ENCODE measurements at places on chromosomes 6 and 20. TPM values are rescaled to one million over a fixed set of nuclear protein-coding genes. Genes with fewer than 3 reads are reported as not detected.
A peak's percentile ranks its signal among the peaks of the same experiment; 100 is the strongest.

Gene TGM3
- total RNA-seq, result 2.6 TPM

Gene PRICKLE4
- 1.9 TPM for total RNA-seq

Gene CLPSL2
- not detected for total RNA-seq

Gene OR2H1
- total RNA-seq, result 16.9 TPM

Gene FERMT1
- 2.5 TPM for total RNA-seq

Gene SLPI
- total RNA-seq, result 6.9 TPM

Gene RIPOR3
- 22.1 TPM for total RNA-seq

Gene ISM1
- total RNA-seq, result 0.50 TPM

Gene C20orf202
- total RNA-seq, result 1.7 TPM

Gene PHF1
- total RNA-seq, result 184 TPM

DNA sequence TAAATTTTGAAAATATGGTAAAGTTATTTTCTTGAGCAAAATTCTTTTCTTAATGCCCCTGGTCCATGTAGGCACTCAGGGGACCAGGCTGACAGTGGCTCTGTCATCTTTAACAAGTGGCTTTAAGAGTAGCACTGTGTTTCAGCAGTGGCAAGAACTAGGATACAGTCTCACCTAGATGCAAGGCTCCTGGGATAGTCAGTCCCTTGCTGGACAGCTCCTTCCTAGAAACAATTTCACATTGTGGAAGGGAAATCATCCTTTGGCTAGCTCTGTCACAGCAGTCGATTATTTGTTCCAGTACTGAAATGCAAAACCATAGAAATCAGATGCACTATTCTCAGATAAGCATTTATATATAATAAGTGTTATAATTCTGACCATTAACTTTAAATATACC is 175.4 kb upstream of the KCNQ5 start:
- no peak overlapping the region for H3K27ac ChIP-seq
- no peaks in the 10 kb centered on the region for H3K4me1 ChIP-seq
- no peaks in the 10 kb centered on the region for H3K27me3 ChIP-seq
- H3K4me3 ChIP-seq, result no peak overlapping the region
- DNase-seq, result no peak

- no peaks in the 10 kb centered on the region for H3K36me3 ChIP-seq
- H3K27me3 ChIP-seq, result no peaks in the 10 kb centered on the region
- H3K4me1 ChIP-seq, result peaks cover 3% of the 10 kb centered on the region
Observed at GRCh38 chr20:2865630-2866029, 7.7 kb upstream of the PTPRA start.

DNA sequence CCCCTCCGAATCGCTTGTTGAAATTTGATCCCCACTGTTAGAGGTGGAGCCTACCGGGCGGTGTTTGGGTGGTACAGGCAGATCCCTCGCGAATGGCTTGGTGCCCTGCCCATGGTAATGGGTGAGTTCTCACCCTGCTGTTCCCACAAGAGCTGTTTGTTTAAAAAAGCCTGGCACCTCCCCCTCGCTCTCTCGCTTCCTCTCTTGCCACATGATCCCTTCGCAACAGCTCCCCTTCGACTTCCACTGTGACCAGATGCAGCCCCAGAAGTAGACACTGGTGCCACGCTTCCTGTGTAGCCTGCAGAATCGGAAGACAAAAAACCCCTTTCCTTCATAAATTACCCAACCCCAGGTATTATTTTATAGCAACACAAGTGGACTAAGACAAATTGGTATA is 292.2 kb upstream of the QKI start:
- H3K27ac ChIP-seq, result no peak overlapping the region
- H3K4me3 ChIP-seq, result no peak overlapping the region

DNA sequence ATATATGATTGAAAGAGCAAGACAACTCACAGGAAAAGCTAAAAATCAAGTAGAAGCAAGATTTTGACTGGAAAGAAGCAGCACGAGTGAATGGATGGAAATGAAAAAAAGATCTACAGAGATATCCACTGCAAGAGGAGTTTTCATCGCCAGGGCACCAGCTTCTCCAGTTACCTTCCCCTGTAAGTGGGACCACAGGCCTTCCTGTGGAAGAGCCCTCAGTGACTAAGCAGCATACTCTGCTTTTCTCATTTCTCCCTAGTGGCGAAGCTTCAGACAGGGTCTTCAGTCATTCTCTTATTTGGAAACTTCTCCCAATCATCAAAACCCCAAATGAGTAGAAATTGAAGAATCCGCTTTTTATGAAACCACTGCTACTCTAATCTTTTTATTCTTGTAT is 40.5 kb downstream of the ADGRB3 start:
- no peak overlapping the region for H3K27ac ChIP-seq
- no peak for DNase-seq
- H3K4me1 ChIP-seq, result no peaks in the 10 kb centered on the region
- no peaks in the 10 kb centered on the region for H3K27me3 ChIP-seq
- H3K36me3 ChIP-seq, result no peaks in the 10 kb centered on the region

- H3K36me3 ChIP-seq, result no peaks in the 10 kb centered on the region
- H3K4me1 ChIP-seq, result no peaks in the 10 kb centered on the region
- DNase-seq, result no peak
- no peak overlapping the region for H3K27ac ChIP-seq
- no peak overlapping the region for H3K4me3 ChIP-seq
Observed at GRCh38 chr6:72084992-72085569, 198.7 kb downstream of the RIMS1 start.

GRCh38 chr6:28618898-28619555 is 93.3 kb downstream of the GPX5 start:
- H3K36me3 ChIP-seq, result no peaks in the 10 kb centered on the region
- peaks cover 3% of the 10 kb centered on the region for H3K4me1 ChIP-seq
- no peaks in the 10 kb centered on the region for H3K27me3 ChIP-seq
- DNase-seq, result no peak

- no peaks in the 10 kb centered on the region for H3K27me3 ChIP-seq
- no peak overlapping the region for H3K4me3 ChIP-seq
- no peaks in the 10 kb centered on the region for H3K4me1 ChIP-seq
- H3K36me3 ChIP-seq, result no peaks in the 10 kb centered on the region
- H3K27ac ChIP-seq, result no peak overlapping the region
Observed at GRCh38 chr6:20411953-20412681, 10.4 kb downstream of the E2F3 start.

GRCh38 chr6:106133040-106133439 is 46.9 kb downstream of the PRDM1 start:
- no peaks in the 10 kb centered on the region for H3K4me1 ChIP-seq
- H3K27ac ChIP-seq, result no peak overlapping the region
- H3K36me3 ChIP-seq, result no peaks in the 10 kb centered on the region

DNA sequence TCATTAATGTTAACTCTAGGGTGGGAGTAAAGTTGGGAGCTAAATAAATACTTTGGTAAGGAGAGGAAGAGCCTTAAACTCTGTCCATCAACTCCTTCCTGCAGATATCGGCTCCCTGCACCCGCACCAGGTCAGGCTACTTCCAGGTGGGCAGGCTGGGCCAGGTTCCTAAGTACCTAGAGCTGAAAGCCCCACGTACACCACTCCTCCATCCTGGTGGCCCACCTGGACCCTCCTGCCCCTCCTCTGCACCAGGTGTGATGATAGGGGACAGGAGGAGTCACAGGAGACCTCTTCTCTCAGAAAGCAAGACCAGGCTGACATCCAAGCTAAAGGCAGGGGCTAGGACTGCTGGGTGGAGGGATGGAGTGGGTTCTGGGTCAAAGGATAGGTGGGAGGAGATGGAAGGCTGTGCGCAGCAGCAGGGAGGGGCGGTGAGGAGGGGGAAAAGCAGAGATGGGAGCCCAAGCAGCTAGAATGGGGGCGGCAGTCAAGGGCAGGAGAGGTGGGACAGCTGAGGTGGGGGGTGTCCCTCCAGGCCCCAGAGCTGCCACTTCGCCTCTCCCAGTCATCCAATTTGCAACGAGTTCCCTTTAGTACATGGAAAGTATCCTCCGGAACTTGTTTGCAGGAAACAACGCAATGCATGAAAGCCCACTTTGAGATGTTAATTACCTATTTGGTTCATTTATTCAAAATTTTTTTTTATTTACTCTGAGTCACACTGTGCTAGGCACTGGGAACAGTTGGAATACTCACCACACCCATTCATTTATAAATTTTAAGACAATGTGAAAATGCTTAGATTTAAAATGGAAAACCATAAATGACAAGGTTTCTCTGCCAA is 15.2 kb upstream of the TOX2 start:
- no peaks in the 10 kb centered on the region for H3K36me3 ChIP-seq
- H3K4me1 ChIP-seq, result peaks cover 11% of the 10 kb centered on the region
- H3K27me3 ChIP-seq, result no peaks in the 10 kb centered on the region
- peak overlapping the region; percentile 34 for H3K27ac ChIP-seq
- no peak overlapping the region for H3K4me3 ChIP-seq

GRCh38 chr20:53884859-53885541 is 185.4 kb downstream of the BCAS1 start:
- H3K27me3 ChIP-seq, result no peaks in the 10 kb centered on the region
- H3K4me3 ChIP-seq, result no peak overlapping the region
- no peaks in the 10 kb centered on the region for H3K4me1 ChIP-seq
- DNase-seq, result no peak

GRCh38 chr6:118100717-118101116 is 193.7 kb downstream of the SLC35F1 start:
- DNase-seq, result no peak
- H3K27ac ChIP-seq, result no peak overlapping the region
- H3K4me1 ChIP-seq, result no peaks in the 10 kb centered on the region

DNA sequence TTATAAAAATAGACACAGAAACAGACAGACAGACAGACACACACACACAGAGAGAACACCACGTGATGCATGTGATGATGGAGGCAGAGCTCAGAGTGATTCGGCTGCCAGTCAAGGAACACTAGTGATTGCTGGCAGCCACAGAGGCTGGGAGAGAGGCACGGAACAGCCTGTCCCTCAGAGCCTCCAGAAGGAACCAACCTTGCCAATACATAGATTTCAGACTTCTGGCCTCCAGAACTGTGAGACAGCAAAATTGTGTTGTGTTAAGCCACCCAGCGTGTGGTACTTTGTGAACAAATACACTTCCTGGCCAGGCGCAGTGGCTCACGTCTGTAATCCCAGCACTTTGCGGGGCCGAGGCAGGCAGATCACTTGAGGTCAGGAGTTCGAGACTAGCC is 9.5 kb upstream of the PARD6B start:
- H3K27me3 ChIP-seq, result no peaks in the 10 kb centered on the region
- peak overlapping the region; percentile 87 for H3K27ac ChIP-seq
- DNase-seq, result peak; percentile 91
- peaks cover 42% of the 10 kb centered on the region for H3K4me1 ChIP-seq

DNA sequence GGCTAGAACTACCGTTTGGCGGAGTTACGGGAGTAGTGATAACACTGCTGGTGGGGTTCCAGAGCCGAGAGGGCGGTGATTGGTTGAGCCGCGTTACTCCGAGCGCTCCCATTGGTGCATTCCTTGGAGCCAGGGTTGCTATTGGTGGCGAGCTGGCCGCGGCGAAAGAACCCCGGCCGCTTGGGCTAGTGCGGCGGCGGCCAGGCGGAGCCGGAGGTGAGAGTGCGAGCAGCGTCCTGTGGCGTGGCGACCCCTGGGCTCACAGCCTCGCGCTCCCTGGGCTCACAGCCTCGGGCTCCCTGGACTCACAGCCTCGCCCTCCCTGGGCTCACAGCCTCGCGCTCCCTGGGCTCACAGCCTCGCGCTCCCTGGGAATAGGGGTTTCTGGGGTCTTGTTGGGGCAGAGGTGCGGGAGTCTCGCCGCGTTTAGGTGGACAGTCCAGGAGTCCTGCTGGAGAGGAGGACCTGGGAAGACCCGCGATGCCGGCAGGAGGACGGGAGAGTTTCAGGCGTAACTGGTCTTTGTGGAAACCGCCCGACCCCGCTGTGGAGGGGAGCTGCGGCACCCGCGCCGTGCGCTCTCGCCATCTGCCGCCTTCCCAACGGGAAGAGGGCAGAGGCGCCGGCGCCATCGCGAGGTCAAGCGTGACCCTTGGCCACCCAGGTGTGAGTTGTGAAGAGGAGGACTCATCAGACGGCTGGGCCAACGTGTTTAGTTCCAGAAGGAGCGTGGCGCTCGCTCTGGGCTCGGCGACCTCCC is 12.2 kb downstream of the PRDM13 start:
- no peak overlapping the region for H3K27ac ChIP-seq
- H3K36me3 ChIP-seq, result no peaks in the 10 kb centered on the region
- peak; percentile 76 for DNase-seq
- H3K4me1 ChIP-seq, result no peaks in the 10 kb centered on the region

- no peak overlapping the region for H3K27ac ChIP-seq
- H3K4me1 ChIP-seq, result no peaks in the 10 kb centered on the region
- H3K4me3 ChIP-seq, result no peak overlapping the region
- no peaks in the 10 kb centered on the region for H3K36me3 ChIP-seq
Observed at GRCh38 chr6:43740321-43740960, 29.6 kb upstream of the VEGFA start.

DNA sequence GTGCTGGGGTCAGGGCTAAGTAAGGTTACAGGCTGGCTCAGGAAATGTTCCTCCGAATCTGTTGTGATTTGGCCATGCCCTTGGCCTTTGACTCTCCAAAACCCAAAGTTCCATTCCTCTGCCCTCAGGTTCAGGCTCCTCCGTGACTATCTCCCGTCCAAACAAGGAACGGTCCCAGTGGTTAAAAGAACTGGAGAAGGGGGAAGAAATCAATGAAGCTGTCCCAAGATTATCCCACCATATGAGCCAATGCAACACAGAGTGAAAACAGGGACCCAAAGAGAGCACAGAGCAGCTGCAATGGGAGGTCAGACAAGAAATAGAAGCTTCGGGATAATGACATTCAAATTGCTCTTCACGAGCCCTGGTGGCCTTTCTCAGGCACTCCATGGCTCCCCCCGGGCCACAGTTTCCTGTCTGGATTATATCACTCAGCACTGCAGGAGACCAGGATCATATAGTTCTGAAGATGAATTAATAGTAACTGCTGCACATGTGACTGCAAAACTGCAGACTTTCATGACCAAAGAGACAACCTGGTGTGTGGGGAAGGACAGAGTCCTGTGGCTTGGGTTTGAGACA is 211.3 kb downstream of the ZNF217 start:
- H3K4me1 ChIP-seq, result no peaks in the 10 kb centered on the region
- no peak for DNase-seq
- H3K27ac ChIP-seq, result no peak overlapping the region
- H3K27me3 ChIP-seq, result no peaks in the 10 kb centered on the region
- H3K36me3 ChIP-seq, result no peaks in the 10 kb centered on the region

DNA sequence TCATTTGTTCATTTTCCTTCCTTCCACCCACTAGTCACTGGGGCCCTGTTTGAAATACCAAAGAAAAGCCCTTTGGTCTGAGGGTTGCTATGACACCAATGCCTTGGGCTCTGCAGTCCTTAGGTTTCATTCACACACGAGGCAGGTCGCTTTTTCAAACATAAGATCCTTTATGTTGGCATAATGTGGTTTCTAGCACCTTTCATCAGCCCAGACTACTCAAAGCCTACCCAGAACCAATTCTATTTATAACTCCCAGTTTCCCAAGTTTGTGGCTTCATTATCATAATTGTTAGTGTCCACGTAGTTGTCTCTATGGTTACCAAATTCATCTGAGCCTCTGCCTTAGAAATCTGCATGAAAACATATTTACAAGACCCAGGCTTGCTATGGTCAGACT is 6.6 kb upstream of the TP53RK start:
- H3K27me3 ChIP-seq, result no peaks in the 10 kb centered on the region
- no peak for DNase-seq
- H3K4me1 ChIP-seq, result no peaks in the 10 kb centered on the region
- H3K36me3 ChIP-seq, result no peaks in the 10 kb centered on the region

DNA sequence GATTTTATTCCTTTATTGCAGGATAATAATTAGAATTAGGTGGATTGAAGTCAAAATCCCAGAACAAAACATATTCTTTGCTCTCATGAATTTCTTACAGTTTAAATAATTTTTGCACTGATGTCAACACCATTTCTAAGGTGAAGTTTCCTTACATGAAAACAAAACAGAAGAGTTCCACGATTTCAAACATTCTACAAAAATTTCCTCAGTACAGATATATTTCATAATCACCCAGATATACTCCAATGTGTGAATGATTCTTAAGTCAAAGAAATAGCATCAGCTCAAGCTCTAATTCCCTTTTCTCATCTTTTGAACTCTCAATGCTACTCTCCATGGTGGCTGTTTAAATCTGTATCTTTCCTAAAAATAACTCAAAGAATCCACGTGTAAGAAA is 39.5 kb upstream of the THBS2 start:
- no peak for DNase-seq
- H3K27ac ChIP-seq, result no peak overlapping the region
- H3K4me1 ChIP-seq, result no peaks in the 10 kb centered on the region
- H3K36me3 ChIP-seq, result no peaks in the 10 kb centered on the region
- no peak overlapping the region for H3K4me3 ChIP-seq
